ENCODE measurements at places on chromosomes 3 and 15. TPM values are rescaled to one million over a fixed set of nuclear protein-coding genes. Genes with fewer than 3 reads are reported as not detected.

ROPN1 gene
- not detected for total RNA-seq

IGDCC3 gene
- not detected for total RNA-seq

P3H2 gene
- total RNA-seq, result not detected

CACNA2D3 gene
- total RNA-seq, result not detected

PCOLCE2 gene
- not detected for total RNA-seq

GNB4 gene
- total RNA-seq, result 15.4 TPM

CPEB1 gene
- not detected for total RNA-seq

BHLHE40 gene
- 548 TPM for total RNA-seq

ZNF501 gene
- 1.2 TPM for total RNA-seq

DALRD3 gene
- total RNA-seq, result 22.2 TPM

MESP2 gene
- not detected for total RNA-seq

CAPN3 gene
- 4.5 TPM for total RNA-seq

CYP19A1 gene
- total RNA-seq, result not detected

DAZL gene
- not detected for total RNA-seq

GASK1A gene
- not detected for total RNA-seq

SERINC4 gene
- 0.17 TPM for total RNA-seq

CAND2 gene
- total RNA-seq, result 0.78 TPM

CASR gene
- total RNA-seq, result not detected

ATG3 gene
- 59.5 TPM for total RNA-seq

ZPLD1 gene
- not detected for total RNA-seq

COL6A6 gene
- not detected for total RNA-seq

UTS2B gene
- total RNA-seq, result not detected

KATNBL1 gene
- 40.1 TPM for total RNA-seq

HIGD2B gene
- total RNA-seq, result 0.20 TPM

ZMYND10 gene
- 1.2 TPM for total RNA-seq

FETUB gene
- total RNA-seq, result not detected

TCAIM gene
- total RNA-seq, result 16.2 TPM

STAC gene
- total RNA-seq, result not detected

TUSC7 gene
- total RNA-seq, result not detected

HCLS1 gene
- total RNA-seq, result 383 TPM

FOXB1 gene
- total RNA-seq, result 1.6 TPM

CIAO2A gene
- 64.2 TPM for total RNA-seq

SLC12A8 gene
- 0.15 TPM for total RNA-seq

SCAANT1 gene
- total RNA-seq, result not detected

Data from T-helper 1 cell treated with Interleukin-12 subunit alpha and Interleukin-12 subunit beta and Interleukin-4 antibody, amounts not matched to agents 30 ng/mL and 1 ng/mL, for 36 hours (primary cell).